ENCODE measurements at places on chromosomes 13 and 19. TPM values are rescaled to one million over a fixed set of nuclear protein-coding genes. Genes with fewer than 3 reads are reported as not detected.

ZNF285 gene
- total RNA-seq: 14.3 TPM

- no peak for DNase-seq
These were observed 17.4 kb downstream of the RUBCNL start for GRCh38 chr13:46369506-46370277.

ARHGEF18 gene
- total RNA-seq: 53.4 TPM

PTH2 gene
- total RNA-seq: not detected

- DNase-seq: no peak
These were observed 32.4 kb downstream of the RHPN2 start for GRCh38 chr19:33032218-33032781.

- no peak for DNase-seq
These were observed 51.6 kb upstream of the MIR17HG start for GRCh38 chr13:91295712-91296410.

GRCh38 chr19:6610934-6611852 is 20.2 kb upstream of the CD70 start:
- DNase-seq: no peak

ZNF709 gene
- 5.8 TPM for total RNA-seq

GRCh38 chr13:75153834-75154233 is 328.1 kb downstream of the TBC1D4 start:
- DNase-seq: no peak

GRCh38 chr13:24038405-24038804 is 122.1 kb upstream of the SPATA13 start:
- no peak for DNase-seq
